ELR (cell line): ENCODE measurements at places on chromosomes 5 and 9.

DNA sequence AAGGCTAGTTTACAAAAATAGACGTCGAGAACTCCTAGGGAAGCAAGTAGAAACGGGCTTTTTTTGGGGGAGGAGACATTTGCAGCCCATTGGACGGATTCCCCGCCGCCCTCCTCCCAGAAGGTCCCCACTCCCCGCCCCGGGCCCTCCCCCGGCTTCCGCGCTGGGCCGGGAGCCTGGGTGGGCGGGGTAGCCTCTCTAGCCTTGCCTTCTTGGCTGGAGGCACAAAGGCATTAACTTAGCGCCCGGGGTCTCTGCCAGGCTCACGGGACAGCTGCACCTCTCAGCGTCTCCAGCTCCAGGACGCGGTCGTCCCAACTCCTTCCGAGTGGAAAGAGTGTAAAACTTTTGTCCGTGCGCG lies at the start of gene DMRTA1:
Gene DMRTA1, plus strand, starts transcription at position 236 of the 361 bp plus-strand sequence. CDS start 242 bp downstream, outside the sequence.
- peak; percentile 66 for DNase-seq

DNA sequence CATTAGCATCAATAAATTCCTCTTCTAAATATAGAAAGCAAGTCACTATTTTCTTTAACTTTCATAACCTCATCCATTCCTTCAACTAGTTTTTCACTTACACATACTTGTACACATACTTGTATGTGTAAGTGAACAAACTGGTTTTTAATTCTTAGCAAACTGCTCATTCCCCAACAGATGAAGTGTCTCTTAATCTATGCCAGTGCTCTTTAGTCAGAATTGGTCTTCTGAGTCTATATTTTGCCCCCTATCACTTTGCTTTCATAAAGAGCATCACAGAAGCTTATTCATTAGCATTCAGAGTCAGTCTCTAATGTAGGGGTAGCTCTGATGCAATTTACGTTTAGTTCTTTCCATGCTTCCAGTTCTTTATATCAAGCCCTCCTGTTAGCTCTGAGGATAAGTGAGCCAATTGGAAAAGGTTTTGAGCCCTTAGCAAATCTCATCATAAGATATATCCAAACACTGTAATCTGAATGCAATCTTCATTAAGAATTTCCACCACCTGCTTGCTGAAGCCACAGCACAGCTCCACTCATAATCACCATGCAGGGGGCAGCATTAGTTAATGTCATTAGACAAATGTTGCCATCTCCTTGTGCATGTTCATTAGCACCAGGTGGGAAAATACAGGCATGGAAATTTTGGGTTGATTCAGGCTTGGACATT lies 178.5 kb upstream of the SLC24A2 start:
- DNase-seq = no peak

DNA sequence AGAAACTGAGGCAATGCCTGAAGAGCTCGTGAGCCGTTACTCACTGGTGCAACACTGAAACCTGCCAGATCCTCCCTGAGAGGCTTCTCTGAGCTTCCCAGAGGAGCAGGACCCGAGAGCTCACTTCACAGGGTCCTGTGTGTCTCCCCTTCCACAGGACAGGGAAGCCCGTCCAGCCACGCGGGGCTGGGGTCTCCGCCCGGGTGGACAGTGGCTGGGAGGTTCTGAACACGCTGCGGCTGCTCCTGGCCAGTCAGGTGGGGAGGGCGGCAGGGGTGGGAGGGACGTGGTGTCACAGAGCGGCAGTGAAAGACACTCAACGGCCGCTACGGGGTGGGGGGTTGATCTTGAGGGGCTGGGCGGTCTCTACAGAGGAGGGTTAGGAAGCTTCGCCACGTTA lies 290 bp upstream of the ZDHHC11 start:
- no peak for DNase-seq

- DNase-seq = no peak
These were observed 92.3 kb downstream of the CAAP1 start for GRCh38 chr9:26800322-26800721.

DNA sequence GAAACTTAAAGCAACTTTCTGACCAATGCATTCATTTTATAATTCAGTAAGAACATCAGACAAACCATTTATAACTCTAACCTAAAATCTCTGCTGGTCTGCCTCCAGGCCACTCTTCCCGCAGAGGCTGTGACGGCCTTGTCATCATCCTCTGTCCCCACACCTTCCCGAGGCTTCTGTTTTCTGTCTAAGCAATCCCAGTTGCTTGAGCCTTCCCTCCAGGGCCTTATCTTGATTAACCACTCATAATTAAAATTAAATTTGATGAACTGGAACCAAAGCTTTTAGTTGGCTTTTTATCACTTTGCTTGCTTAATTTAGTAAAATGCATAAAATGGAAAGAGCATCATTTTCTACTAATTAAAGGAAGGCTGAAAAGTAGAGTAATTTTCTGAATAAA lies 312.4 kb downstream of the DIRAS2 start:
- DNase-seq = no peak

- DNase-seq = no peak
These were observed 80.6 kb downstream of the MYO10 start for GRCh38 chr5:16855485-16855884.

GRCh38 chr9:70746316-70746715 lies 331.9 kb upstream of the KLF9 start:
- no peak for DNase-seq

DNA sequence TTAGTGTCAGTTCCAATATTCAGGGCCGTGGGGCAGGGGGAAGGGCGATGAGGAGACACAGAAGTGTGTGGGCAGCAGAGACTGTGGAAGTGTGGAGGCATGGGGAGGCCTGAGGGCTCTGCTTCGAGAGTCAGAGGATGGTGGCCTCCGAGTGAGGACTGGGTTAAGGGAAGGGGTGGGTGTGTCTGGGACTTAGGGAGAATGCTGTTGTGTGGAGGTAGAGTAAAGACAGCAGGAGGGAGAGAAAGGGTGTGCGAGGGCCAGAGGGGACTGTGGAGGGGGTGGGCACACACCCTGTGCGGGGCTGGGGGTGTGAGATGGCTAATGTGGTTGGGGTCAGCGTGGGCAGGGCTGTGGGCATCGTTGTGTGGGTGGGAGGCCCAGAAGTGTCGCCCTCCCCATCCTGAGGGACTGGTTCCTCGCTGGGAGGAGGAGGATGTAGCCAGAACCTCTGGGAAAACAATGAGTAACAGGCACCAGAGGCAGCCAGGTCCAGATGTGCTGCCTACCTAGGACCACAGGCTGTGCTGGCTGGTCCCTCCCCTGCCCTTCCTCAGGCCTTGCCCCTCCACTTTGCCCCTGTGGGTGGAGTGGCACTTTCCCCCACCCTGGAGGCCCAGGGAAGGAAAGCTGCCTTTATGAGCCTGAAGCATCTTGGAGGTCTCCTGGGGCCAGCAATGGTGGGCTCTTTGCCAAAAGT lies 4.2 kb downstream of the USP20 start:
- peak; percentile 21 for DNase-seq

DNA sequence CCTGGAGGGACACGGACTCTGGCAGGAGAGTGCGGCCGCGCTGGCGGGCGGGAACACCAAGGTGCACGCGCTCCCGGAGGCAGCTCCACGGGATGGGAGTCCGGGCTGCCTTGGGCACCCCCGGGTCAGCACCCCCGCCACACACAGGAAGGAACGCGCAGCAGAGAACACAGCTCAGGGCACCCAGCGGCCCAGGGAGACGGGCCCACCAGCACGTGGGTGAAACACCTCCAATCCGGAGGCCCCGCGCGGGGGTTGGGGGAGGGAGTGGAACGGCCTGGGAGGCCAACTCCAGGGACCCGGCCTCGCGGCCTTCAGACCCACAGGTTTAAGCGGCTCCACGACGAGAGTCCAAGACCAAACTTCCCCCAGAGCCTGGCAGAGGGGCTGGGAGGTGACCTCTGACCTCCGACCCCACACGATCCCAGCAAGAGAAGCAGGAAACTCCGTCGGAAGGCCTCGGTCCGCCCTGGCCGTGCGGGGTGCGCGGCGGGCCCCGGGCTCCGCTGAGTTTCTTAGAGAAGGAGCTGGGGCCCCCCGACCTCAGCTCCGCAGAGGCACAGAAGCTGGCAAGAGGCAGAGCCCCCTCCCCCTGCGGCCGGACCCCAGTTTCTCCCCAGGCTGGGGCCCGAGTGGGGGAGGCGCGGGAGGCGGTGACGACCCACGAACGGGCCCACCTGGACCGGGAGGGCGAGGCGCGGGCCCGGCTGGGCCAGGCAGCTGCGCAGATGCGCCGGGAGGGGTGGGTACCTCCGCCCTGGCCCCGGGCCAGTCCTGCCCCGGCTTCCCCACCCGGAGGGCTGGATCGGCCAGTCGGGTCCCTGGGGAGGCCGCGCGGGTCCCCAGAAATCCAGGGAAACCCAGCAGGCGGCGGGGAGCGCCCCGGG lies 851 bp downstream of the NACC2 start:
- DNase-seq = peak; percentile 72

- DNase-seq = peak; percentile 49
These were observed 39.8 kb upstream of the ANGPTL2 start for GRCh38 chr9:127162046-127162863.

GRCh38 chr5:168881427-168882149 lies 302.4 kb upstream of the PANK3 start:
- DNase-seq = no peak

DNA sequence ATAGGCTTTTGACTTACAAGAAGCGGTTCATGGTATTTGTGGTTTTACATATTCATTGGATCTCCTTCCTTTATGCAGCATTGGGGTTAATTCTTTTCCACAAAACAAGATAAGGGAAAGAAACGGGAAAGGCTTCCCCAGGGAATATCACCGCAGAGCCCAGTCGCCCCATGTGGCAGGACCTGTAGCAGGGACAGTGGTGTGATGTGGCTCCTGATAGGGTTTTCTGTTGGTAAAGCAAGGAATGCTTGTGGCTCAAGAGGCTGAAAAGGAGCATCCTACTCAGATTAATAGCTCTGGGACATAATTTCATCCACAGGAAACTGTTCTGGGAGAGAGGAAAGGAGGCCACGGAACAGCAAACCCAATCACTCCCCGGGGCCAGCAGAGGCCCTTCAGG lies 699.9 kb downstream of the MTRR start:
- no peak for DNase-seq

DNA sequence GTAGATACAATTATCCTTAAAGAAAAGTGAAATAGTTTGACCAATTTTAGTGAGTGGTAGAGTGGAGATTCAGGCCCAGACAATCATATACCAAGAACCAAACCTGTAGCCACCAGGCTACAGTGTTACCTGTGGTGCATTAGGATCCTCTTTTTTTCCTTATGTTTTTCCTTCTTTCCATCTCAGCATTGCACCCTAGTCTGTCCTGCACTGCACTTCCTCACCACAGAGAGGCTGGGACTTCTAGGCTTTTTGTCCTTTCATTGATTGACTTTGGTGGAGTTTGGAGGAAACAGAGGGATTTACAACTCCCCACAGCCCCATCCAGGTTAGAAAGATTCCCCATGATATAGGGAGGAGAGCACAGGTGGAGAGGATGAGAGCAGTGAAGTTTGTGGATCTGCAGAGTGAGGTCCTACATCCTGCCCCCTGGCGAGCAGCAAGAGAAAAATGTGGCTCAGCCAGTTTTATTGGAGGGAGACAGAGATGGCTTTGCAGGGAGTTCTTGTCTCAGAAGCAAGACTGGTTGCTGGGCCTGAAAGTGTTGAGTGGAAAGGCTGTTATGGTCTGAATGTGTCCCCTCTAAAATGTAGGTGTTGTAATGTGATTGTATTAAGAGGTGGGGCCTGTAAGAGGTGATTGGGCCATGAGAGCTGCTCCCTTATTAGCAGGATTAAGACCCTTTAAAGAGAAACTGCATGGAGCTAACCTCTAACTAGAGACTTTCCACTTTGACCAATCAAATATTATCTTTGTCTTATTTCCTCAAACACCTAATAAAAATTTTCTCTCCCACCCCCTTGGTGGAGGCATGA lies 36.2 kb downstream of the KIF4B start:
- peak; percentile 32 for DNase-seq

DNA sequence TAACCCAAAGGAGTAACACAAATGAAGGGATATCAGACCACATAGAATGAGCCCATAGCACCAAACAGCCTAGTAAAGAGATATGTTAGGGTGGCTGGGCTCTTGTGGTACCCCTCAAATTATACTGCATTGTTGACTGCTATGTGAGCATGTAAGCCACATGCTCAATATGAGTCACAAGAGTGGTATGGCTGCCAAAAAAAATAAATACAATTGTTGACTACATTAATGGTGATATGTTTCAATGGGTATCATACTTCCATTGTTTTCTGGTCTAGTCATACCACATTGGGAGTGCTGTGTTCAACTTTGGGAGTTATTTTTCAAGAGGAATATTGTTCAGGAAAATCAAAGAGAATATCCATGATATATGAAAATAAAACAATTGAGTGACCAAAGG lies 162.4 kb upstream of the PIK3R1 start:
- peak; percentile 65 for DNase-seq

GRCh38 chr5:40781843-40782409 lies 16.2 kb downstream of the PRKAA1 start:
- no peak for DNase-seq

- peak; percentile 66 for DNase-seq
These were observed 11.8 kb upstream of the ZDHHC11 start for GRCh38 chr5:862367-863243.

- peak; percentile 23 for DNase-seq
These were observed 2.2 kb upstream of the SLC38A9 start for GRCh38 chr5:55714339-55714738.

GRCh38 chr9:130523921-130524320 lies 55.5 kb upstream of the FUBP3 start:
- no peak for DNase-seq

DNA sequence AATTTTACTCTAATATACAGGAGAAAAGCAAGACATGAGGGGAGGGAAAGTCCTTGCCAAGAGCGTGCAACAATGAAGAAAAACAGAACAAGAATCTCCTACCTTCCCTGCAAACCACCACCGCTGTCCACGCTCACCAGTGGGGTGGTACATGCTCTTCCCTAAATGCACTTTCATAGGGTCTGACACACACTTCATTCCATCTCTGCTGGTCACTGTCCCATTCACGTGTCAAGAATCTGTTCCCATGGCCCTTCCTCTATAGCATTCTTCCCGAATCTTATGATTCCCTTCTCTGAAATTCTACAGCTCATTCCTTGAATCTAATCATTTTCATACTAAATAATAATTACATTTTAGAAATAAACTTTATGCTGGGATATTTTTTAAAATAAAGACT lies 11.4 kb upstream of the DNAH5 start:
- DNase-seq = peak; percentile 23

DNA sequence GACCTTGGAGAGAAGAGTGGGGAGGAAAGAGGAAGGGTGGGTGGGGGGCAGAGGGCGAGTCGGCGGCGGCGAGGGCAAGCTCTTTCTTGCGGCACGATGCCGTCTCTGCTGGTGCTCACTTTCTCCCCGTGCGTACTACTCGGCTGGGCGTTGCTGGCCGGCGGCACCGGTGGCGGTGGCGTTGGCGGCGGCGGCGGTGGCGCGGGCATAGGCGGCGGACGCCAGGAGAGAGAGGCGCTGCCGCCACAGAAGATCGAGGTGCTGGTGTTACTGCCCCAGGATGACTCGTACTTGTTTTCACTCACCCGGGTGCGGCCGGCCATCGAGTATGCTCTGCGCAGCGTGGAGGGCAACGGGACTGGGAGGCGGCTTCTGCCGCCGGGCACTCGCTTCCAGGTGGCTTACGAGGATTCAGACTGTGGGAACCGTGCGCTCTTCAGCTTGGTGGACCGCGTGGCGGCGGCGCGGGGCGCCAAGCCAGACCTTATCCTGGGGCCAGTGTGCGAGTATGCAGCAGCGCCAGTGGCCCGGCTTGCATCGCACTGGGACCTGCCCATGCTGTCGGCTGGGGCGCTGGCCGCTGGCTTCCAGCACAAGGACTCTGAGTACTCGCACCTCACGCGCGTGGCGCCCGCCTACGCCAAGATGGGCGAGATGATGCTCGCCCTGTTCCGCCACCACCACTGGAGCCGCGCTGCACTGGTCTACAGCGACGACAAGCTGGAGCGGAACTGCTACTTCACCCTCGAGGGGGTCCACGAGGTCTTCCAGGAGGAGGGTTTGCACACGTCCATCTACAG lies 760 bp downstream of the NPR3 start:
- DNase-seq = peak; percentile 60
